WTC11 (cell line): ENCODE measurements at places on chromosomes 12 and 14. TPM values are rescaled to one million over a fixed set of nuclear protein-coding genes. Genes with fewer than 3 reads are reported as not detected.

DNA sequence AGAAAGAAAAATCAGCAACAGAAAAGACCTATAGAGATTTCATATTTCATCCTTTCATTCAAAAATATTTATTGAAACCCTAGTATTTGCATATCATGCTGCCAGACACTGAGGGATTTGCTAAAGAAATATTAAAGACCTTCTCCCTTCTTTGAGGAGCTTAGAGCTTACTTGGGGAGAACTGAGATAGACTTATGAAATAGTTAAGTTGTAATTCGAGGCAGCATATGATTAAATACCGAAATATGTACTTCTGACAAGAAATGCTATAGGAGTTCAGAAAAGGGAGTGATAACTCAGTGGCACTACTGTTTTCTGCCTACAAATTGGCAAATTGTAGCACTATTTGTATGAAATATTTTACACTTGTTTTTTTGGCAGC is 59.1 kb downstream of the PLXNC1 start:
- DNase-seq = no peak

Gene ACADS
- 11.0 to 12.6 TPM (median 11.6 TPM) in 3 replicates for total RNA-seq

DNA sequence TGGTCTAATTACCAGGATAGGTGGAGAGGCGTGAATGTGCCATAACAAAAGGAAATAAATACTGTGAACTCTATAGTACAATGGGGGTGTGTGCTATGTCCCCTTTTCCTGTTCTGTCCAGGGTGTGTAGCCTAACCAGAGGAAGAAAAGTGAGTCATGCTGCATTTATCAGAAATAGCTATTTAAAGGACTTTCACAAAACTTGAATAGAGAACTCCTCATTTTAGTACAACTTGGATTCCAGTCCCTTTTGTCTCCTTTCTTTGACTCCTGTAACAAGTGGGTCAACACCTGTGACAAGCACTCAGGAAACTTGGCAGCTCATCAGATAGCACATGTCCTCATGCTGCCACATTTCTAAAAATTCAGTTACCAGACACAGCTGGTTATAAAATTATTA is 123.4 kb downstream of the CCDC91 start:
- no peak for DNase-seq

GRCh38 chr14:72178517-72178916 is 246.3 kb downstream of the RGS6 start:
- no peak for DNase-seq

DNA sequence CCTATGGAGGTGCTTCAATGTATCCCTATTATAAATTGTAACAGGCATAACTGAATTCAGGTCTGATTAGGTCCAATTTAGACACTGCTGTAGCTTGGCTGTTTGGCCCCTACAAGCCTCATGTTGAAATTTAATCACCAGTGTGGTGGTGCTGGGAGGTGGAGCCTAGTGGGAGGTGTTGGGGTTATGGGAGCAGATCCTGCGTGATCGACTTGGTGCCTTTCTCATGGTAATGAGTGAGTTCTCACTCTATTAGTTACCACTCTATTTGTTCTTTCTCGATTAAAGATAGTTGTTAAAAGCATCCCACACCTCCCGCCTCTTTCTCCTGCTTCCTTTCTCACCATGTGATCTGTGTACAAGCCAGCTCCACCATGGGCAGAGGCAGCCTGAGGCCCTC is 122.1 kb downstream of the FOXA1 start:
- DNase-seq = no peak

Gene RBP5
- 4.1 to 5.4 TPM (median 4.7 TPM) in 3 replicates for total RNA-seq

Gene CCDC197
- not detected in 3 replicates for total RNA-seq

DNA sequence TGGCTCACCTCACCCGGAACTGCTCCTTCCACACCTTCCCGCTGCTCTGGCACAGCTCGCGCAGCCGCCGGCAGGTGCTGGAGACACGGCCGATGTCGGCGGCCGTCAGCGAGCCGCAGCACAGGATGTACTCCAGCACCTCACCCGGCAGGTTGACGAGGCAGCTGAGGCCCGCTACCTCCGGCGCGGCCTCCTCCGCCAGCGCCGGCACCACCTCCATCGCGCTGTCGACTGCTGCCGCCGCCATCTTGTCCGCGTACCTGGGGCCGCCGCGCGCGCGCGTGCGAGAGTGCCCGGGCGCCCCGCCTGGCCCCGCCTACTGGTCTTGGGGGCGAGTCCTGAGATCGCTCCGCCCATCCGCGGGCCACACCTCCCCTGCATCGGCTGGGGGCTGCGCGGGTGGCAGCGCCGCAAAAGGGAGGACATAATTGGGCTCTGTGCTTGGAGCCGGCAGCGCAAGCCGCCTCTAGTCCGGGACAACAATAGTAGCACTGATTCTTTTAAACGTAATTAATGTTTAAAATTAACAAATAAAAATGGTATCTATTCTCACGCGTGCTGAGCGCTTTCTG is at the start of gene FBXO21:
TSS of gene FBXO21 (minus strand) at position 261 of the 572 bp plus-strand sequence. CDS start at position 247, 14 bp downstream.
- DNase-seq = peak; percentile 94

DNA sequence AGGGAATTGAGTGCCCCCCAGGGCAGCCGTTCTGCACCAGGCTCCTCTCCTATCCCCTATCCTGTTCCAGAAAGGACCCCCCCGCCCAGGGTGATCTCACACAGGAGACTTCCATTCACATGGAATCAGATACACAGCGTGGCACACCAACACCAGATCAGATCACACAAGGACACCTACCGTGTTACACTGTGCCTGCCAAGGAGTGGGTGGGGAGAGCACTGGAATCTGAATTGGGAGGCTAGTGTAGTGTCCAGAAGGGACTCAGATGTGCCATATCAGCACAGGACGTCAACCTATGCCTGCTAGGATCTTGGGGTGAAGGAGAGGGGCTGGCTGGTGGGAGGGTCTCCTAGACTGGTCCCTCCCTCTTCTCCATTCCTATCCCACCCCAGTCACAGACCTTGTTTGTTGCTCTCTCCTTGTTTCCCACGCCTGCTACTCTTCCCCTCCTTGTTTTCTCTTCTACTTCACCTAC is 2.3 kb downstream of the PTMS start:
- DNase-seq = no peak

DNA sequence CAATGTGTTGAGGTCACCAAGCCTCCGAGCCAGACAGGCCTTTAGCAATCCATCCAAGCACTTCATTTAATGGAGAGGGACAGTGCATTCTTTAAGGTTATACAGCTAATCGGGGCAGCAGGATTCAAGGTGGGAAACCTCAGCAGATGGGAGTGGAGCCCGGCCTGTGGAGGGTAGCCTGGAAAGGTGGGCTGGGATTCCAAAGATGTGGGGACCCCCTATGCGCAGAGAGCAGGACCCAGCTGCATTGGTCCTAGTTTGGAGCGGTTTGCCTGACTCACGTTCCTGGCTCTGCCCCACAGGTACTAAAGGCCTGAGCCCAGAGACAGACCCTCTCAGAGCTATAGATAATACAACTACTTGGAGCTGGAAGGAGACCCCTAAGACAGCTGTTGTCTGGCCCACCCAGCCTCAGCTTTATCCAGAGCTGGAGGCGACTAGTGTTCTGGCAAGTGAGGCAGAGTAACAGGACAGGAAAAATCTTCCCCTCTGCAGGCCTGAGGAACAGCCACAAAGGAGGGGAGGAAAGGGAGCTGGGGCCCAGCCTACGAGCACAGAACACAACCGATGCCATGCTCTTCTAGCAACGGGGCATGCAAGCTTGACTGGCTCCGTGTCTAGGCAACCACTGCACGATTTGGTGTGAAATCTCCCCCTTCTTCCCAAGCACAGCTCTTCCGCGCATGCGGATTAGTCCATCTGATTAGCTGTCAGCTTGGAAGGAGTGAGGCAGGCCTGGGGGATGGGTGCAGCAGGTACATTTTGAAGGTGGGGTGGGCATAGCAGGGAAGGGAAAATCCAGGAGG is 1.1 kb upstream of the MYH7 start:
- no peak for DNase-seq

- DNase-seq = no peak
Observed at GRCh38 chr14:74480046-74480445, 13.1 kb downstream of the NPC2 start.

Gene PAH
- total RNA-seq = 4.0 to 9.8 TPM (median 5.7 TPM) in 3 replicates

Gene IFI27
- 1.8 to 3.2 TPM (median 2.4 TPM) in 3 replicates for total RNA-seq

DNA sequence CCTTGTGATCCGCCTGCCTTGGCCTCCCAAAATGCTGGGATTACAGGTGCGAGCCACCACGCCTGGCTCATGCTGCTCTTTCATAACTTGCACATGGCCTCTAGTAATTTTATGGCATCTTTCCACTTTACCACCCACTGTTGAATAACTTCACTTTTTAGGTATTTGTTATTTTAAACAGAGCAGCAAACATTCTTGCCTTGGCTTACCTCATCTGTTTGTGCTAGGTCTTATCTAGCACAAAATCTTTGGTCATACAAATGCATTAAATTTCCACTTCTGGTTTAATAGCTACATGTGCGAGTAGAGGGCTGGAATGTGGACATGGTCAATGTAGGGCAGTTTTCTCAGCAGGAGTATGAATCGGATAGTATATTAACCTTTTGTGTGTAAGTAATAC is 38.8 kb upstream of the ATF7IP start:
- no peak for DNase-seq

DNA sequence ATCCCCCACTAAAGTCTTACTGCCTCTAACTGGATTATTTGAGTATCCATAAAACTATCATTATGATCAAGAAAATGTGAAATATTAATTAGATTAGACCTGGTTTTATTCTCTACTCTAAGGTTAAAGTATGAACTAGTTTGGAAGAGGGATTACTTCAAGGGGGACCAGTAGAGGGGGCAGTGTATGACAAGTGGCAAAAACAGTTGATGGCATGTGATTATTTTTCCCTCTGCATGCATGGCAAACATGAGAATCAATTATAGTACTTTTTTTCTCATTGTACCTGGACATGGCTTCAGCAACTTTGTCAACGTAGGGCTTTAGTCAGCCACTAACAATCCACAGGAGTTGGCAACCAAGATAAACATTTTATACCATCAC is 145.0 kb upstream of the SLC38A2 start:
- no peak for DNase-seq

Gene SLC7A7
- 3.0 to 4.3 TPM (median 4.2 TPM) in 3 replicates for total RNA-seq

Gene SIX1
- total RNA-seq = 0.21 to 0.59 TPM (median 0.30 TPM) in 3 replicates

DNA sequence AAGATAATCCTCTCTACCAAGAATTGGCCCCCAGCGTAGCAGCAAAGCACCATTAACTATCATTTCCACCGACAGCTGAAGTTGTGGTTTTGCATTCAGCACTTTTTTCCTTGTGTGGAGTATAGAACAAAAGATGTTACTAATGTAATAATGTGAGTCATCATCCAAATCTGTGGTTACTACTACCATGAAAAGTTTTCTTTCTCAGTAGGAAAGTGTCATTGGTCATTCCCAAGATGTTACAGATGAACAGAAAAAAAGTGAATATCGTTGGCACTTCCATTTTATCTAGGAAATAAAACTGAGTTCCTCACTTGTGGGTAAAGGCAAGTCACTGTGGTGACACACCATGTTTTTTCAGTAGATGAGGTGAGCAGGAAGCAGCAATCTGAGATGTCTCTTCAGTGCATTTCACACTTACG is 30.3 kb upstream of the IFNG start:
- no peak for DNase-seq

Gene DCTN2
- total RNA-seq = 93.5 to 94.4 TPM (median 94.4 TPM) in 3 replicates

- DNase-seq = no peak
Observed at GRCh38 chr14:32256576-32256975, 53.5 kb upstream of the RNU6-8 start.

- DNase-seq = no peak
Observed at GRCh38 chr14:65794674-65795279, 382.2 kb downstream of the FUT8 start.

DNA sequence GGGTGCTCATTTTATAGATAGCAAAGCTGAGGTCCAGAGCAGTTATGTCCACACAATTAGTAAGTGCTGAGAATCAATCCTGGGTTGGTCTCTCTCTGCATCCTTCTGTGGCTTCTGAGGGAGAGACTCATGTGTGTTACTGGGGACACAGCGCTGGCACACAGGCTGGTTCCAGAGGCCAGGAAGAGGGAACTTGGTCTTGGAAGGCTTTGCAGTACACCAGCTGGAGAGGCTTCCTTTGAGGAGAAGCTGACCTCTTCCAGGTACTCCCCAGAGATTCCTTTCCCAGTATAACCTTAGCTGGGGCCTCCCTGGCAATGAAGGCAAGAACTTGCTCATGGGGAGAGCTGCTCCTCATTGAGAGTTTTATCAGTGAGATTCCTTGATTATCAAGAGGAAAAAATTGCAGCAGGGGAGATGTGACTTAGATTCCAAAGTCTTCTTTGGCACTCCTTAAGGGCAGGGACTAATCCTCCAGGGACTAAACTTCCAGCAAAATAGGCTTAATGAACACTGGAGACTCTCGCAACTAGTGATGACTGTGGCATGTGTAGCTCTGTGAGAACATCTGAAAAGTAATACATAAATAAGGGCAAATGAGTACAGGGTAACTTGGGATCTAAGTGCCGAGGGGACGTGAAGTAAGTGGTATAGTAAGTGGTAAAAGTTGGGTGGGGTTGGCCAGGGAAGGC is 13.9 kb upstream of the KRT80 start:
- DNase-seq = no peak

- DNase-seq = no peak
Observed at GRCh38 chr14:50859296-50859624, 12.6 kb upstream of the ABHD12B start.

GRCh38 chr14:89298056-89298834 is 118.8 kb downstream of the FOXN3 start:
- DNase-seq = no peak

Gene GPR132
- 0.09 to 0.13 TPM in 2 of 3 replicates, not detected in the other for total RNA-seq

DNA sequence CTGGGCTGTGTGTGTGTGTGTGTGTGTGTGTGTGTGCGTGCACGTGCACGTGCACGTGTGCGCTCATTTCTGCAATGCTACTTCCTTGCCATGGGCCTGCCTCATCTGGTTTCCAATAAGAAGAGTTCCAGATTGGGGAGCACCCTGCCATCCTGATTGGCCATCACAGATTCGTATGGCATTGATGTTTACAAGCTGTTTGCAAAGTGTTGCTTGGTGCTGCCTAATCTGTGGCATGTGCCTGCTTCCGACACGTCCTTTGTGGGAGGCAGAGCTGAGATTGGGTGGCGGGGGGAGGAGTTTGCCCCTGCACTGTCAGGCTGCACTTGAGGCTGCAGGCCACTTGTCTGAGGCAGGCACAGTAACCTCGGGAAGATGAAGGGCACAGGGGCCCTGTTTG is 39.2 kb downstream of the SAMD4A start:
- DNase-seq = peak; percentile 28

Gene PTCSC3
- total RNA-seq = not detected in 3 replicates

GRCh38 chr14:84036840-84037239 is 1493.1 kb upstream of the FLRT2 start:
- DNase-seq = no peak

DNA sequence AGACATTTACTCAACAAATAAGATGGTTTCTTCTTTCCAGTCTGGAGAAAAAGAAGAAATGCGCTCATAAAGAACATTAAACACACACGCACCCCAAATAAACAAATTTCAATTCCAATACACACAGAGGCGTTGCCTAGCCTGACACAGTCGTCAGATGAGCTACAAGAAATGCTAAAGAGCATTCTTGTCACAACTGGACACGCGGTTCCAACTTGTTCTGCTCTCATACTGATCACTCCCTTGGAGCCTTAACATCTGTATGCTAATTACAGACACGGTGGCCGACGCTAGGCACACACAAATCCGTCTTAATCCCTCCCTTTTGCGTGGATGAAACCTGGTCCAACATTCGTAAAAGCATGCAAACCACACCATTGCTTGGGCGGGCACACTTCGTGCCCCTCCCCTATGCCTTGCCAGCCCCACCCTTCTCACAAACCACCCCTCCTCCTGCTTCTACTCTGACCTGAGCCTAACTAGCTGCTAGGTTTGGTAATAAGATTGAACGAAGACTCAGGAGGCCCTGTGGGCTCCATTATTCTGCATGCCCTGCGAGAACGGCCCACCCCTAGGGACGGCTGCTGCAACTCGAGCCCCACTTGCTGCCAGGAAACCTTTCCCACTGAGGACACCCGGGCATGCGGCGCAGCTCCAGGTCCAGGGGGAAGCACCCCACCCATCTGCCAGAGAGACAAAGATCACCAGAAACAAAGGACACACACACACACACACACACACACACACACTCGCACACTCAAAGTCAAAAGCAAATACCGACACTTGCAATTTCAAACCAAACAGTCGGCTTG is 1.2 kb downstream of the KCNK10 start:
- DNase-seq = no peak
